ENCODE measurements at places on chromosomes 4 and X. TPM values are rescaled to one million over a fixed set of nuclear protein-coding genes. Genes with fewer than 3 reads are reported as not detected.

The USP11 gene
- total RNA-seq = 12.4 TPM

DNA sequence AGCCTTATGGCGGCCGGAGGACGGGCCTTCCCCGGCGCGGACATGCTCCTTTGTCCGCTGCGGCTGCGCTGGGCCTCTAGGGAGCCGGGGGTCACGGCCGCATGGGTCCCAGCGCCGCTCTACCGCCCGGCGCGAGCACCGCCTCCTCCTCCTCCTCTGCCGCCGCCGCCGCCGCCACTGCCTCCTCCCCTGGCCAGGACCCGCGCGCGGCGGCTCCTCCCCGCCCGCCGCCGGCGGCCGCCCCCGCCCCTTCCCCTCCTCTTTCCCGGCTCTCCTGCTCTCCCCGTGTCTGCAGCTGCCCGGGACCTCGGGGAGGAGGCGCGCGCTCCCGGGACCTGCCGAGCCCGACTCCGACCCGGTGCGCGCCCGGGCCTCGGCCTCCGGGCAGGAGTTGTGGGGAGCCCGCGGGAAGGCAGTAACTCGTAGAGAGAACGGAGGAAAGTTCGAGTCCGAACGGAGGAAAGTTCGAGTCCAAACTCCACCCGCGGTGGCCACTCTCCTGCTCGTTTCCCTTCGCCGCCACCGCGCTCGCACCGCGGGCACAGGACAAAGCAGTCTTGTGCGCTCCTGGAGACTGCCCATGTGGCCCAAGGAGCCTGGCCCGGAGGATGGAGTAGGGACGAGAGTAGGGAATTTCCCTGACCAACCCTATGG is at the start of gene ADGRA3:
Gene ADGRA3, minus strand, starts transcription at position 179 of the 654 bp plus-strand sequence. CDS start 282 bp downstream, outside the sequence.
- DNase-seq = peak; percentile 49

- DNase-seq = no peak
Measured at GRCh38 chr4:81704461-81704860, 232.8 kb upstream of the RASGEF1B start.

The FAM90A26 gene
- total RNA-seq = not detected

- no peak for DNase-seq
Measured at GRCh38 chr4:121692261-121692660, 4.5 kb downstream of the ANXA5 start.

- DNase-seq = no peak
Measured at GRCh38 chr4:139574641-139575040, 18.6 kb upstream of the SETD7 start.

The MSN gene
- 507 TPM for total RNA-seq

DNA sequence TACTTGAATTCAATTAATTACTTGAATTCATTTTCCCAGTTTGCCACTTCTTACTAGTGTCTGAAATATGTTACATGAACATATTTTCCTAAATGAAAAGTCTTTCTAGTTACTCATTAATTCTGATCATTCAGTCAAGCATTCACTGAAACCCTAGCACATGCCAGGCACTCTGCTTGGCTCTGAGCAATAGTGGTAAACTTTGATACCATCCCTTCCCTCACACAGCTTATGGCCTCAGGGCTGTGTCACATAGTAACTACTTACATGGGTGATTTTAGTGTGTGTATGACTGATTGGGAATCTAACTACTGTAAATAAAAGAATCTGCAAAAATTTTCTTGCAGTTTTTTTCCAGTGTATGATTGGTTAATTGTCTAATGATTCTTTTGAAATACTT is 32.7 kb downstream of the METAP1 start:
- DNase-seq = no peak

DNA sequence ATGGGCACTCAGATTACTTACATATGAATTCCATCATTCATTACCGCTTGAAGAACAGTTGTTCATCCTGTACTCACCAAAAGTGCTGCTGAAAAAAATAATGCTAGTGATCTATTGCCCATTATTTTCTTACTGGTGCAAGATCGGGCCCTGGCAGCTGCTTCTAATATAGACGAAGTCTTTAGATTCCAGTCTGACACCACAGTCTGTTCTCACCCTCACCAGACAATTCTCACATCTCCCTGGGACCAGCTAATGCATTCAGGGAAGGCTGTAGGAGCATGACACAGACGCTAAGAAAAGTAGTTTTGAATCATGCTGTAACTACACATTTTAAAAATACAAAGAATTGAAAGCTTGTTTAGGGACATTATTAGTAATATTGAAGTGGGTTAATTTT is 13.8 kb downstream of the GEMIN8 start:
- DNase-seq = no peak

DNA sequence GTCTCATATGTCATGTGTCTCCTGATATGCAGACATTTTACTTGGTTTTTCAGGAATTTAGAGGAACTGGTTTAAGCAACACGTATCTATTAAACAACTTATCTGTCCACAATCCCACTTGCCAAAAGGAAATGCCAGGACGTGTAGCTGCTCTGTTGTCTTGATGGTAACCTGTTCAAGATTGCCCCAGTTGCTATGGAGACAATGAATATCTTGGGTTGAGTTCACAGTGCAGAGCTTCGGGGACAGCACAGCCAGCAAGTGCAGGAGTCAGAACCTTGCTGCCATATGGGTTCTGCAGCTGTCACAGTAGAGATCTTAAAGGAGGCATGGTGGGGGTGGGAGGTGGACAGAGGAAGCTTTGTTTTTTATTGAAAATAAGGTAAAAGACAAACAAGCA is 28.7 kb upstream of the FAM9B start:
- DNase-seq = no peak

GRCh38 chrX:152405561-152405960 is 45.6 kb downstream of the GABRA3 start:
- DNase-seq = no peak

The SHROOM4 gene
- not detected for total RNA-seq

Data from activated naive CD4-positive, alpha-beta T cell treated with anti-CD3 and anti-CD28 coated beads for 36 hours (primary cell).